H7 (cell line): ENCODE measurements at places on chromosomes 11 and 22. TPM values are rescaled to one million over a fixed set of nuclear protein-coding genes. Genes with fewer than 3 reads are reported as not detected.

NELL1 gene
- total RNA-seq = 2.6 and 5.1 TPM in 2 replicates

TMEM225 gene
- not detected in 2 replicates for total RNA-seq

IL10RA gene
- not detected in 2 replicates for total RNA-seq

CALCA gene
- total RNA-seq = 0.76 and 1.1 TPM in 2 replicates

BTBD18 gene
- total RNA-seq = not detected in 2 replicates

OR51B4 gene
- total RNA-seq = not detected in 2 replicates

IMMP1L gene
- total RNA-seq = 23.5 and 33.2 TPM in 2 replicates

KRTAP5-5 gene
- total RNA-seq = not detected in 2 replicates

MISFA gene
- total RNA-seq = 0.73 TPM in 1 of 2 replicates, not detected in the other

OR4C45 gene
- total RNA-seq = not detected in 2 replicates

RTN4R gene
- total RNA-seq = 28.3 and 30.4 TPM in 2 replicates

GPHA2 gene
- 2.4 TPM in 1 of 2 replicates, not detected in the other for total RNA-seq

ALG12 gene
- total RNA-seq = 28.5 and 32.9 TPM in 2 replicates

MFRP gene
- not detected in 2 replicates for total RNA-seq

HNRNPUL2 gene
- total RNA-seq = 7.3 and 10.1 TPM in 2 replicates

PLET1 gene
- total RNA-seq = not detected in 2 replicates

GLB1L2 gene
- 3.7 and 4.1 TPM in 2 replicates for total RNA-seq

APOL4 gene
- total RNA-seq = not detected in 2 replicates

POU2AF1 gene
- total RNA-seq = not detected in 2 replicates

MYEOV gene
- total RNA-seq = 2.0 and 4.3 TPM in 2 replicates

DEFB108B gene
- not detected in 2 replicates for total RNA-seq

SLC43A1 gene
- 30.7 and 33.1 TPM in 2 replicates for total RNA-seq

OVOL1 gene
- 1.2 and 1.4 TPM in 2 replicates for total RNA-seq

MYBPC3 gene
- total RNA-seq = not detected in 2 replicates

ATG16L2 gene
- total RNA-seq = 6.2 and 16.0 TPM in 2 replicates

KRTAP5-2 gene
- not detected in 2 replicates for total RNA-seq
